ENCODE measurements at places on chromosomes 3 and 15.
A peak's percentile ranks its signal among the peaks of the same experiment; 100 is the strongest.

DNA sequence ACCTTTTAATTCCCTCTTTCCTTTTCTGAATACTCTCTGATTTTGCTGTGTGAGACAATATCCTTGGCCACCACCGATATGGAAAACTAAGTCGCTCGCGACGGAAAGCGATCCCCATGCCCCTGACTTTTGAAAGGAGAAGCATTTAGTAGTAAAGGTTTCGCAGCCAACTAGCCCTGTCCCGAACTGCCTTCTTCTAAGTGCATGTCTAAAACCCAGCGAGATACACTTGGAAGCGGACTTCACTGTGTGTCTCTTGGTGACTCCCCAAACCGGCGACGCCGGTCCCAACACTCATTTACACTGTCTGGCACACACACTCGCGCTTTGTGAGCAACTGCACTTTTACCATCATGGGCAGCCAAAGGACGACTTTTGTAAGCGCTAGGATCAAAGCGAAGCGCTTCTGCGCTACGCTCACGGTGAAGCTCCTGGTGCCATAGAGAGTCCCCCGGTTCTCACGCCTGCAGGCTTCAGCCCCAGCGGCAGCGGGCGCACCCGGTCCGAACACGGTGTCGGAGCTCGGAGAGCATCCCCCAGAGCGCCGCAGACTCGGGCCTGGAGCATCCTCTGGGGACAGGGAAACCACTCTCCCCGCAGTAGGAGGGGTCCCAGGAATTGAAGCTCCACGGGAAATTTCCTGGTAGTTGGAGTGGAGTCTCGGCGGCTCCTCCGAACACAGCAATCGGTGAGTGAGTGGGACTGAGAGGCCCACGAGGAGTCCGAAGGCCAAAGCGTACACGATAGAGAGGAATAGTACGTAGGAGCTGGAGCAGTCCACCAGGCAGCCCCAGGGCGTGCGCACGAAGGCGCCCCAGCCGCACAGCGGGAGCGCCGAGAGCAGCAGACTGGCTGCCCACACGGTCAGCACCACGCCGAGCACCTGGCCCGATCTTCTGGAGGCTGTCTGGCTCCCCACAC lies 1.4 kb downstream of the GPR149 start:
- ATAC-seq, result peak; percentile 75

GRCh38 chr3:139916271-139916670 lies 18.7 kb upstream of the CLSTN2 start:
- no peak for ATAC-seq

DNA sequence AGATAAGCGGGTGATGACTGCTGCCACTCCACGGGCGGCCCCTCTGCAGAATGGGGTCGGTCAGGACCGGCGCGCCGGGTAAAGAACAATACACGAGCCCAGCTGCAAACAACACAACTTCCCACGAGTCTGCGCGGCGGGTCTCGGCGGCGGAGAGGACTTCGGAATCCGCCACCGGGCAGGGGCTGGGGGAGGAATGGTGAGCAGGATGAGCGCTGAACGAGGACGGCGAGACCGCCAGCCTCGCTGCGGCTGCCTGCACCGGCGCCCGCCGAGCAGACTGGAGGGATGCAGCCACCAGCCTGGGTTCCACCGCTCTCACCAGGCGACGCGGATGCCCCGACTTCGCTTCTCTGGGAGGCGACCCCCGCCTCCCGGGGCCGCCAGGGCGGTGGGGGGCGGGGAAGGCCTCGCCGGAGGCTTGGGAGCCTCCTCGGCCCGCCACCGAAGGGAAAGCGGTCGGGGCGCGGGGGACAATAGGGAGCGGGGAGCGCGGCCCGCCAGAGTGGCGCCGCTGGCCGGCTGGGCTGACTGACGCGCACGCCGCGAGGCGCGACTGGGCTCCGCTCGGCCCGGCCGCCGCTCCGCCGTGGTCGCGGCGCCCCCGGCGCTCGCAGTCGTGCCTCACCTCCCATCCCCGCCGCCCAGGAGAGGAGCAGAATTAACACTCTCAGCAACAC lies 515 bp downstream of the ADAM10 start:
- peak; percentile 53 for ATAC-seq

GRCh38 chr3:65961733-65962132 lies 77.0 kb downstream of the MAGI1 start:
- ATAC-seq, result no peak

- ATAC-seq, result peak; percentile 58
Observed at GRCh38 chr3:54303517-54304375, 181.4 kb downstream of the CACNA2D3 start.

- no peak for ATAC-seq
Observed at GRCh38 chr15:39548561-39548960, 32.3 kb upstream of the THBS1 start.

DNA sequence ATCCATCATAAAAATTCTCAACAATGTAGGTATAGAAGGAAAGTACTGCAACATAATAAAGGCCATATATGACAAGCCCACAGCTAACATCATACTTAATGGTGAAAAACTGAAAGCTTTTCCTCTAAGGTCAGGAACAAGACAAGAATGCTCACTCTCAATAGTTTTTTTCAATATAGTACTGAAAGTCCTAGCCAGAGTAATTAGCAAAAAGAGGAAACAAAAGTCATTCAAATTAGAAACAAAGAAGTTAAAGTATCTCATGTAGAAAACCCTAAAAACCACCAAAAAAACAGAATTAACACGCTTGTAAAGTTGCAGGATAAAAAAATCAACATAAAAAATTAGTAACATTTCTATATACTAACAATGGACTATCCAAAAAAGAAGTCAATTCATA lies 61.8 kb downstream of the MYH15 start:
- no peak for ATAC-seq

GRCh38 chr15:71231758-71232157 lies 116.5 kb downstream of the THSD4 start:
- ATAC-seq, result no peak

- no peak for ATAC-seq
Observed at GRCh38 chr15:57495041-57495440, 96.7 kb upstream of the MYZAP start.

GRCh38 chr3:141798448-141798845 lies 35.2 kb downstream of the GRK7 start:
- peak; percentile 60 for ATAC-seq

DNA sequence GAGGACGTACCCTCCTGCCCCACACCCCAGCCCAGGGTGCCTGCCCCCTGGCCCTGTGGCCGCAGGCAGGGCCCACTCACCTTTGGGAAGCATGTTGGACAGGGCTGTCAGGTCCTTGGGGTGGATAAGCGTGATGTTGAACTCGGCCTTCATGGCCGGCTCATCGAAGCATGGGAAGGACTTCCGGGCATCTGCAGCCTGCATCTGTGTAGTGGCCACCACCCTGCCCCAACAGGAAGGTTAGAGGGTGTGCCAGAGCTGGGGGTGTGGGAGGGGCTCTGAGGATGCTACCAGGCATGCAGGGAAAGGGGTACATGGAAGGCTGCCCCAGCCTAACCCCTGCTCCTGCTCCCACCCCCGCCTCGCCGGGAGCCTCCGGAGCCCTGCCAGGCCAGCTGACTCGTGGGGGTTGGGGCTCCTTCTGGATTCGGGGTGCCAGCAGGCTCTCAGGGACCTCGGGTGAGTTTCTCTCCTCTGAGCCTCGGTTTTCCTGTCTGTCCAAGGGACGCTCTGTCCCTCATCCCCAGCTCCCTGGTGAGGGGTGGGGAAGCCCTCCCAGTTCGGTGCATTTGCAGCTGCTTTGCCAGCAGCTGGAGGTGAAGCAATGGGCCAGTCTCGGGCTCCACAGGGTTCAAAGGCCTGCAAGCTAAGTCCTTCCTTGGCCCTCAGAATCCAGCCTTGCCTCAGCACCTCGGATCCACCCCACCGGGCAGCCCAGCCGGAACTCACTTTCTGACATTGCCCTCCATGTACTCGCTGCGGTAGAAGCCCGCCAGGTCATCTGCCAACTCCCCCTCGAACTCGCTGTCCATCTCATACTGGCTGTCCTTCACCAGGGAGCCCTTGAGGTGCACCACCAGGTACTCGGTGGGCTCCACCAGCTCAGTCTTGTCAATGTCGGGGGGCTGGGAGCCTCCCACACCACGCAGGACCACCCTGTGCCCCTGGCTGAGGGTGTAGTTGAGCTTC lies 9.1 kb downstream of the ANPEP start:
- no peak for ATAC-seq

DNA sequence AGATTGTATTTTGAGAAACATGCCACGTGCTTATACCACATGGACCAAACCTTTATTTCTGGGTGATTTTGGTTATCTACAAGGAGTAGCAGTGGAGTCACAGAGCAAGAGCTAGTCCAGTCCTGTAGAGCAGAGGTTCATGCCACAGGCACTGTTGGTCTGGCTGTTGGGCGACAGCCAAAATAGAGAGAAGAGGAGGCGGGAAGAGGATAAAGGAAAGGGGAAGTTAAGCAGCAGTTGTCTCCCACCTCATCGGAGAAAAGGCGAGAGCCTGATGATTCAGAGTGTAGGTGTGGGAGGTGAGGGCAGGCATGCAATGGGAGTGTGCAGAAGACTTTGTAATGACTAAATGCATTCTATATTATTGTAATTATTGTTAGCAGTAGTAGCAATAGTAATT lies 237.5 kb upstream of the ROPN1 start:
- peak; percentile 92 for ATAC-seq

DNA sequence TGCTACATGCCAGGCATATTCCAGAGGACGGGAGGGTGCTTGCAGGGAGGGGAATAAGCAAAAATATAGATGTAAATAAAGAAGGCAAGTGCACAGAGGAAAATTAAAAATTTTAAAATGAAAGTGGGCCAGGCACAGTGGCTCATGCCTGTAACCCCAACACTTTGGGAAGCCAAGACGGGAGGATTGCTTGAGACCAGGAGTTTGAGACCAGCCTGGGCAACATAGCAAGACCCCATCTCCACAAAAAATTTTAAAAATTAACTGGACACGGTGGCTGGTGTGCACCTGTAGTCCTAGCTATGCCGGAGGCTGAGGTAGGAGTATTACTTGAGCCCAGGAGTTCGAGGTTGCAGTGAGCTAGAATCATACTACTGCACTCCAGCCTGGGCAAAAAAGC lies 22.4 kb downstream of the ZBTB38 start:
- no peak for ATAC-seq

DNA sequence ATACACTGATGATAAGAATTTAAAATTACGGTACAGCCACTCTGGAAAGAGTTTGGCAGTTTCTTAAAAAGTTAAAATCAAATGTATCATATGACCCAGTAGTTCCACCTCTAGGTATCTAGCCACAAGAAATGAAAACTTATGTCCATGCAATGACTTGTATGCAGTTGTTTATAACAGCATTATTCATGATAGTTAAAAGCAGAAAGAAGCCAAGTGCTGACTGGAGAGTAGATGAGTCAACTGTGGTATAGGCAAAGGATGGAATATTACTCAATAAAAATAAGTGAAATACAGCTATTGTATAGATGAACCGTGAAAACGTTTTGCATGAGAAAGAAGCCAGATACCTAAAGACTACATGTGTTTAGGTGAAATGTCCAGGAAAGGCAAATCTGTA lies 14.8 kb downstream of the GPR87 start:
- ATAC-seq, result no peak

DNA sequence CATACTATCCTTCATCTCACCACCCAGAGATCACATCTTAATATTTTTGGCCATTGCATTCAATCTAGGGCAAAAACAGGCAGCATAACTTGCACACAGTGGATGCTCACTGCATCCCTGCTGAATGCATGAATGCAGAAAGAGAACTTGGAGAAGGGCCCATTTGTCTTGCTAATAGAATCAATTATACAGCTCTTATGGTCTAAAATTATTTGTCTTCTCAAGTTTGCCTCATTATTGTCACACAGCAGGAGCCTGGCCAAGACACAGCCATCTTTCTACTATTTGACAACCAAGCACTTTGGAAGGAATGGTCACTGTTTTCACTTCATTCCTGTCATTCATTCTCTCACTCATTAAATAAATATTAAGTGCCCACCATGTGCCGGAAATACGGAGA lies 1.2 kb upstream of the ARHGEF26 start:
- ATAC-seq, result no peak

DNA sequence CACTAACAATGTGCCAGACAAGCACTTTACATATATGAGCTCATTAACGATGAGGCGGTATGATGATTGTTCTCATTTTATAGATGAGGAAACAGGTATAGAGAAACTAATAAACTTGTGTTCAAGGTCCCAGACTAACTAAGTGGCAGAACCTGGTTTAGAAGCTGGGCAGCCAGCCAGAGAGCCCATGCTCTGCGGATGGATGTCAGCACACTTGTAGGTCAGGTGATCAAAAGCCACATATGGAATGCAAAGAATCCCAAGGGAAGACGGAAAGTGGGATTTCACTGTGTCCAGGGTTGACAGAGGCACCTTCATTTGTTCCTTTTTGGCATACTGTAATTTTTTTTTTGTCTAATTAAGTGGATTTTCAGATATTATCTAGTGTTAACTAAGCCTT lies 103.7 kb downstream of the EFL1 start:
- ATAC-seq, result no peak

DNA sequence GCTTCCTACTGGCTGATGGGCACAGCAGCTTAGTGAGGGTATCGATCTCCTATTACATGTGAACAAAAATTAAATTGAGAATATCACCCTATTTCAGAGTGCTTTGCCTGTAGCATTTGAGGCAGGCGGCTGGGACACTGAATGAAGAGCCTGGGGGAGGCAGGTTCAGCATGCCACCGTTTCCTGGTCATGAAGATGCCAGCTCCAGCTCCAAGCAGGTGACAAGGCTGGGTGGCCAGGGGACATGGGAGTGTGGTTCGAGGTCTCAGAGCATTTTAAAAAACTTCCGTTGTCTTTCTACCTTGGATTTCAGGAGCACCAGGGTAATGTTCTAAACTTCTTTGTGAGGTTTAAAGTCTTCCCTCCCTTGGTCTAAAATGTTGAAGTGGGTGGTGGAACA lies 158.2 kb downstream of the RPLP1 start:
- ATAC-seq, result no peak

DNA sequence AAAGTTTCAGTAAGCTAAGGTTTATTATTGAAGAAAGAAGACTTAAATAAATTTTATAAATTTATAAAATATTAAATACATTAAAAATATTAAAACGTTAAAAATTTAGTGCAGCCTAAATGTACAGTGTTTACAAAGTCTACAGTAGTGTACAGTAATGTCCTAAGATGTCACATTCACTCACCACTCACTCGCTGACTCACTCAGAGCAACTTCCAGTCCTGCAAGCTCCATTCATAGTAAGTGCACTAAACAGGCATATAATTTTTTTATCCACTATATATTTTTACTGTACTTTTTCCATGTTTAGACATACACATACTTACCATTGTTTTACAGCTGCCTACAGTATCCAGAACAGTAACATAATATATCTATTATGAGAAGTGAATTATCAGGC lies 51.5 kb downstream of the TJP1 start:
- ATAC-seq, result no peak

- no peak for ATAC-seq
Observed at GRCh38 chr3:78494851-78495250, 1272.9 kb downstream of the ROBO1 start.
